ENCODE measurements at places on chromosomes 2 and 18.

DNA sequence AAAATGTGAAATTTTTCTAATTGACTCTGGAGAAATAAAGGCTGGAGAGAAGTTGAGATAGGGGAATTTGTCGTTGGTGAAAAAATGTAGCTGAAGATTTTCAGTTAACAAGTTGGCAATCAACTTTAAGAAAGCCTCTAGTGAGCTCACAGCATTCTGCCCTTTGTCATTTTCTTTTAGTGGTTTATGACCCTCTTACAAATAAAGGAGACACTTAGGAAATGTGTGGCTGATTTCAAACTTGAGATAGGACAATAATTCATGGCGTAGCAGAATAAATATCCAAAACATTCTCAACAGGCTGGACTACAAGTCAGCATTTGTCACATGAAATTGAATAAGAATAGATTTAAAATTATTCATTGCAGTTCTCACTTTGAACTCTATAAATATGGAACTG, 412.5 kb upstream of the SPHKAP start:
- no peak for DNase-seq

DNA sequence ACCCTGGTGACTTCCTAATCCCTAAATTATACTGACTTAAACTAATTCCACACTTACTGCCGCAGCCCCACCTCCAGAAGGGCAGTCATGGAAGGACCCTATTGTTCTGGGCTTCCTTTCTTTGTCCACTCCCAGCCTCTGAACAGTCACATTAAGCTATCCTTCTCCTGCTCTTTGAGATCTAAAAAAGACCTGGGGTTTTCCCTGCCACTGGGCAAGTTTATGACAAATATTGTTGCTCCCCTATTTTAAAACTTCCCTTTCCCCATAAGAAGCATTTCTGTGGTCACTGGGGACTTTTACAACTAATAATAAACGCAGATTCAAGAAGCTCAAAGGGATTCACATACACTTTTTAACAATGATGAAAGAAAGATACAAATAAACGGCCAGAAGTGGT, 47.2 kb upstream of the XPO1 start:
- no peak for DNase-seq

- DNase-seq = no peak
Observed at GRCh38 chr2:130787841-130788240, 32.5 kb downstream of the AMER3 start.

DNA sequence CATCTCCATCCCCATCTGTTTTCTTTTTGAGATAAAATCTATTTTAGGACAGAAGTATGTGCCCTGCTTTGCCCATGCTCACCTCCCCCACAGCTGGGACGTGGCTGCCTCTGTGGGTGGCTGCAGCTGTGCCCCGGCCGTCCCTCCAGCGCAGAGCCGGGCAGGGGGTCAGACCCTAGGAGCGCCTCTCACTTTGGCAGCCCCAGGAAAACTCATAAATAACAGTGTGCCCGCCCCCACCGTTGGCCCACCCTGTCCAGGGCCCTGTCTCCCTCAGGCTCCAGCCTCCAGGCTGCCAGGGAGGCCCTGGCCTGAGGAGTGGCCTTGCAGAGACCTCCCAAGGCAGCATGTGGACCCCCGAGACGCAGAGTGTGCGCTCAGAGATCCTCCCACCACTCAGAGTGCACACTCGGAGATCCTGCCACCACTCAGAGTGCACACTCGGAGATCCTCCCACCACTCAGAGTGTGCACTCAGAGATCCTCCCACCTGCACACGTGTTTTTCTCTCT, 178.1 kb downstream of the TWIST2 start:
- DNase-seq = no peak

- no peak for DNase-seq
Observed at GRCh38 chr18:3425446-3425845, 24.5 kb upstream of the TGIF1 start.
